ENCODE measurements at places on chromosomes 3 and 15. TPM values are rescaled to one million over a fixed set of nuclear protein-coding genes. Genes with fewer than 3 reads are reported as not detected.

FRMD5 gene
- 10.1 TPM for total RNA-seq

GRCh38 chr3:124628863-124629262 lies 101.4 kb upstream of the UMPS start:
- no peak for DNase-seq

DNA sequence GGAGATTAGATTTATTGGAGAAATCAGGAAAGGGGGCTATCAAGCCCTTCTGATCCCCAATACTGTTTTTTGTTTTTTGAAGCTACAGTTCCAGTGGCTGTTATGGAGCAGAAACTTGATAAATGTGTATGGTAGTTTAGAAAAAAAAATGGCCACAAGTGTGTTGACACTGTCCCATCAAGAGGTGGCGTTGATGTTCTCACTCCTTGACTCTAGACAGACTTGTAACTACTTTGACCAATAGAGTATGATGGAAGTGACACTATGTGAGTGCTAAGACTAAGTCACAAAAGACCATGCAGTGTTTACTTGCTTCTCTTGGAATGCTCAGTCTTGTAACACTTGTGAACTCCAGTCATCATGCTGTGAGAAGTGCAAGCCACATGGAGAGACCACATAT lies 356.7 kb downstream of the PDCD6IP start:
- DNase-seq, result no peak

DNA sequence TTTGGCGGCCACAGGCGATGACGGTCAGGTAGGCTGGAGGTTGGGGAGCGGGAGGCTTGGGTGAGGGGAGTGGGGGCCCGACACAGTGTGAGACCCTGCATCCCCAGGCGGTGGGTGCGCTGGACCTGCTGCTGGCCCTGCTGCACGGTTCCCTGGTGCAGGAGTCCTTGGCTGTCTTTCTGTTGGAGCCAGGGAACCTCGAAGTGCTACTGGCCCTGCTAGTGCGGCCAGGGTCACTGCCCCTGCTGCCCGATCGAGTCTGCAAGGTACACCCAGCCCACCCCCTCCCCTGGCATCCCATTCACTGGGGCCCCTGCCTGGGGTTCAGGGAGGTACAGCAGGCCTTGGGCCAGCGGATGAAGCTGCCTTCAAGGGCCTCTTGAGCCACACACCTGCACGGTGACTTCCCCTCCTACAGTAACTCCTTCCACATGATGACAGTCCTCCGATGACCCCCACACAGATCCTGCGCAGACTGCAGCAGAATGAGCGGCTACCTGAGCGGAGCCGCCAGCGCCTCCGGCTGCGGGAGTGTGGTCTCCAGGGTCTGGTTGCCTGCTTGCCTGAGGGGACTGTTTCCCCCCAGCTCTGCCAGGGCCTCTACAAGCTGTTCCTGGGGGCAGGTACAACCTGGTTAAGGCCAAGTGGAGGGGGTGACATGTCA lies 19.5 kb downstream of the NBEAL2 start:
- DNase-seq, result no peak

- DNase-seq, result no peak
Observed at GRCh38 chr15:52133510-52134220, 21.1 kb upstream of the BCL2L10 start.

DNA sequence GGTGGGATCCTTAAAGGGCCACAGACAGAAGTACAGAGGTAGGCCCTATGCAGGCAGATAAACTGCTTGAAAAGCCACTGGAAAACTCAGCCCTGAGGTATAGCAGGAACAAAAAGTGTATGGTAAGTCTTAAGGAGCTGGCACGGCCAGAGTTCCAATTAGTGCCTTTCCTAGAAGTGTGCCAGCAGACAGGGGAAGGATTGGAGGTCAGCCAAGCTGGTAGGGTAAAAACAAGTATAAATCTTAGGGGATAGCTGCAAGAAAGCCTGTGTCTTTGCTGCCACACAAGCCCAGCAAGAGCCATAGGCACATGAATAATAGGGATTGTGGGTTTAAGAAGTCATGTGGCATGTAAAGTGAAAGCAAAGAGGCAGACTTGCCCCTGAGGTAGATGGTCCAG lies 582.5 kb downstream of the PLOD2 start:
- DNase-seq, result no peak

PHC3 gene
- 16.3 TPM for total RNA-seq

HGD gene
- not detected for total RNA-seq

ANKRD34C gene
- not detected for total RNA-seq
